ENCODE measurements at places on chromosomes 11 and 22.
A peak's percentile ranks its signal among the peaks of the same experiment; 100 is the strongest.

GRCh38 chr22:28052825-28053269, 133.8 kb upstream of the PITPNB start:
- no peak for DNase-seq

GRCh38 chr11:3955299-3955665, 99.8 kb downstream of the STIM1 start:
- no peak for DNase-seq

DNA sequence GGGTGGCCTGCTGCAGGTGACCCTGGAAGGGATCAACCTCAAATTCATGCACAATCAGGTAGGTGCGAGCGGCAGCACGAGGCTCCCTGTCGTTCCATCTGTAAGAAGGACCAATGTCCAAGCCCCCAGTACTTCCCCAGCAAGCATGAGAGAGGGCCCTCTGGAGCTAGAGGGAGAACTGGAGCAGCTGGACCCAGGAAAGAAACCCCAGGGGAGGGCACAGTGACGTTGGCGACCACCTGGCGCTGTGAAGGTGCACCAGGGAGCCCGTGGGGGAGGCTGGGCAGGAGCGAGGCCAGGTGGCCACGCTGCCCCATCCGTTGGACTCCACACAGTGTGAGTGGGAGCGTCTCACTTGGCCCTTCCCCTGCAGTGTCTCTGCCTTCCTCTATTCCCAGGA, 28.0 kb downstream of the MYBPC3 start:
- DNase-seq = no peak

- DNase-seq = no peak
These were observed 3.1 kb downstream of the CCDC88B start for GRCh38 chr11:64342869-64343745.

DNA sequence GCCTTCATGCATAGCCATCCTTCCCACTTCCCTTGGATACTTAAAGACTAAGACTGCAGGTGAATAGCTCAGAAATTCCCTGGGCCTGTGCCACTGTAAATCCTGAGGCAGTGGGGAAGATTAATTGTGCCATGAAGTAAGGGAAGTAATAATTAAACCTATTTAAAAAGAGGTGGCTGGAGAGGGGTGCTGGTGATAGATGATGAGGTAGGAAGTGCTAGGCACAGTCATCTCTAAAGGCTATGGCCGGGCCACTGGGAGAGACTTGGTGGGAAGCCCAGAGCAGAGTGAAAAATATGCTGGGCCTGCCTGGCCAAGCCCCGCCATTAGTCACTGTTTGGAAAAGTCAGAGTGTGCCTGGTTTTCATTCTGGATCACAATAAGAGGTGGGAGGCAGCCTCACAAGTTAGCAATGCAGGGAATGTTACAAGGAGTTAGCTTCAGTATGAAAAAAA, 197.2 kb upstream of the PITPNB start:
- DNase-seq = no peak

DNA sequence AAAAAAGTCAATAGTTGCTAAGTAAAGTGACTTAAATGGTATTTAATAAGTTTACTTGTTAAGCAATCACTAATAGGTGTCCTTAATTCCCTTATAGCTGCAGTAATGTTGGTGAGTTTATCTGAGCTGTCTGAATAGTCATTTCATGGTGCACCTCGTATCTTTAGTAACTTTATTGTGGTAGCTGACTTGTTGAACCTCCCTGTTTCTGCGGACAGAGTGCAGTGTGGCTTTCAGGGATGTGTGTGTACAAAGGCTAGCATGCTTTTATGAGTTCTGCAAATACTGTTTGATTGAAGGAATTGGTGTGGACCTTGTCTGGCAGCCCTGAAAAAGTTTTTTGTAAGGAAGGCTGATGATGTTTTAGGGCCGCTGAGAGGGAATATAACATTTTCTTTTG, 2.6 kb downstream of the ZNRF3 start:
- DNase-seq = no peak

DNA sequence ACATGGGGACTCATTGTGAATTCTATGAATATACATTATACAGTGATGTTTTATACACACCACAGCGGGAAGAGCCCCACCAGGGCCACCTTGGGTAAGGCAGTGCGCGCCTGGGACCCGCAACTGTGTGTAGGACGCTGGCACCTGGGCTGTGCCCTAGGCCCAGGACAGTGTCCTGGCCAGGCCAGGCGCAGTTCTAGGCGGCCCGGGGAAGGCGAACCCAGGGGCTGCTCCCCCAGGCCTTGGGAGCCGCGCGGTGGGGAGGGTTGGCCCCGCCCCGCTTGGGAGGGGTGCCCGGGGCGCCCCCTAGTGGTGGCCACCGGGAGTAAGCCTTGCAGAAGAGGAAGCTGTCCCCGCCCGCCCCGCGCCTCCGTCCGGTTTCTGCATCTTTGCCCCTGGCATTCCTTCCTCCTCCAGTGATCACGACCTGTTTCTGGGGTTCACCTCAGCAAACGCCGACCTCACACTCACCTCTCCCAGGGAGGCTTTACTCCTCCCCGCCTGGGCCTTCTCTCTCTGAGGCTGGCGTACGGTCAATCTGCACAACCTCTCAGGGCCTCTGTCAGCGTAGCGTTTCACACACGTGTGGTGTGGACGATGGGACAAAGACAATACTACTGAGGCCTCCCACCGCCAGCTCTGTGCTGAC, 9.5 kb upstream of the EHD1 start:
- peak; percentile 86 for DNase-seq

GRCh38 chr11:128731041-128731663, 37.3 kb downstream of the FLI1 start:
- DNase-seq = no peak

- DNase-seq = no peak
These were observed 114.8 kb upstream of the NAV2 start for GRCh38 chr11:19597876-19598275.

DNA sequence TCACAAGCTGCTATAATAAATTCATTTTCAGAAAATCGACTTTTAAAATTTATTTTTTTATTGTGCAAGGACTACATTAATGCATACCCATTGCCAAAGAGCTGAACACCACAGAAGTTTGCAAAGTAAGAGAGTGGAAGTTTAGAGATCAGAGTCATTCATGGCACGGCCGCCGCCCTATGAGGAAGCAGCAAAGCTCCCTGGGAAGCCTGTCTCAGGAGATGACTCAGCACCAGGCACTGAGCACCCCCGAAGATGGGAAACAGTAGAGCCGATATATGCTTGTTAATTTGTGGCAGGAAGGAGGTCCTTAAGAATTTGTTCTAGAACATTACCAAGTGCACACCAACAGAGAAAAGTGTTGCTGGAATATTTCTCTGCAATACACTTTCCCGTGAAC, 693.7 kb downstream of the OPCML start:
- no peak for DNase-seq

- DNase-seq = no peak
These were observed 99.8 kb downstream of the CTTN start for GRCh38 chr11:70498171-70498571.

- no peak for DNase-seq
These were observed 26.4 kb downstream of the MYEOV start for GRCh38 chr11:69320326-69320725.

- no peak for DNase-seq
These were observed 337.9 kb downstream of the LRRC4C start for GRCh38 chr11:41121600-41121999.

Measured in activated CD4-positive, alpha-beta T cell treated with anti-CD3 and anti-CD28 coated beads, Interleukin-2, amount 50 U/mL, for 48 hours (primary cell).